ENCODE measurements at places on chromosomes 4 and X. TPM values are rescaled to one million over a fixed set of nuclear protein-coding genes. Genes with fewer than 3 reads are reported as not detected.

RPA4 gene
- polyA plus RNA-seq, result 0.10 TPM

CDKL5 gene
- polyA plus RNA-seq, result 5.0 TPM

GUCY1A1 gene
- 25.3 TPM for polyA plus RNA-seq

- no peaks in the 10 kb centered on the region for H3K27me3 ChIP-seq
- no peak overlapping the region for H3K4me3 ChIP-seq
- no peaks in the 10 kb centered on the region for H3K4me1 ChIP-seq
- H3K36me3 ChIP-seq, result no peaks in the 10 kb centered on the region
Measured at GRCh38 chrX:130805903-130806302, 97.1 kb downstream of the ENOX2 start.
